ENCODE measurements at places on chromosomes 2 and 18.

- DNase-seq: peak; percentile 94
Measured at GRCh38 chr2:207163053-207163755, 2.5 kb downstream of the KLF7 start.

DNA sequence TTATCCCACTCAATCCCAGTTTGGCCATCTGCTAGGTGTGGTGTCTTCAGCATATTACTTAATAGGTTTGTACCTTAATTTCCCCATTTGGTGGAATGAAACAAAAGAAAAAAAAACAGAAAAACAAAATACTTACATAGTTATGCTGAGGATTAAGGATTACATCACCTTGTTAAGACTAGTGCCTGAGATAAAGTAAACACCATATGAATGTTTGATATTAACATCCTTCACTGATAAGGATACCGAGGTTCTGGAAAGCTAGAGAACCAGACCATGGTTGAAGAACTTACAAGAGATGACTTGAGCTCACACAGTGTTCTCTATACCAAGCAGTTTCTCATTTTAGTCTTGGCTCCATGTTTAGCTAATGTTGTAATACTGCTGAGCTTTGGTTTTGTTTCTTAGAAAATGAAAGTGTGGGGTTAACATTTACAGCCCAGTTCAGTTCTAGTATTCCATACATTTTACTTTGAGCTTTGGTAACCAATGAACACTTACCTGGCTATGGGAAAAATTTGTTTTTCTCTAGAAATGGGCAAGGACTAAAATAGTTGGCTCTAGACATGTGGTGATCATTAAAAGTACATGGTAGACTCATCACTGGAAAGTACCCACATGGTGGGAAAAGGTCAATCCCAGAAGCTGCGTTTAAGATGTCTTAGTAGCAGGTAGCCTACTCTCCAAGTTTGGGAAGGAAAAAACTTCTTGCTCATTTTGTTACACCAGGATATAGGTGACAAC, 5.8 kb upstream of the GPD2 start:
- no peak for DNase-seq

DNA sequence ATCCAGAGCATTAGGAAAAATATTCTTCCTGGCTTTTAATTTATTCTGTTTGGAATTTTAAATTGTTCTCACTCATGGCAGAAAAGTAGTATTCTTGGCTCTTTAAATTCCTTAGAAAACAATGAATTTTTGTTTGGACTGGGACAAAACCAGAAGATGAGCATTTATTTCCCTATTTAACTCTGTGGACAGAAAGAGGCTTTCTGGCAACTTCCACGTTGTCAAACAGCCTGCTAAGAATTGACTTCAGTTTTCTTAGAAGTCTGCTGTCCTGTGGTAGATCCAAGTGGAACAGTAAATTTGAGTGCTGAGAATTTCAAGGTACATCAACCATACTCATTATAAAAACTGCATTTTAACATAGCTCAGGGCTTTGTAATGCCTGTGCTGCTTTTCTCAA, 83.8 kb downstream of the MGAT5 start:
- no peak for DNase-seq

DNA sequence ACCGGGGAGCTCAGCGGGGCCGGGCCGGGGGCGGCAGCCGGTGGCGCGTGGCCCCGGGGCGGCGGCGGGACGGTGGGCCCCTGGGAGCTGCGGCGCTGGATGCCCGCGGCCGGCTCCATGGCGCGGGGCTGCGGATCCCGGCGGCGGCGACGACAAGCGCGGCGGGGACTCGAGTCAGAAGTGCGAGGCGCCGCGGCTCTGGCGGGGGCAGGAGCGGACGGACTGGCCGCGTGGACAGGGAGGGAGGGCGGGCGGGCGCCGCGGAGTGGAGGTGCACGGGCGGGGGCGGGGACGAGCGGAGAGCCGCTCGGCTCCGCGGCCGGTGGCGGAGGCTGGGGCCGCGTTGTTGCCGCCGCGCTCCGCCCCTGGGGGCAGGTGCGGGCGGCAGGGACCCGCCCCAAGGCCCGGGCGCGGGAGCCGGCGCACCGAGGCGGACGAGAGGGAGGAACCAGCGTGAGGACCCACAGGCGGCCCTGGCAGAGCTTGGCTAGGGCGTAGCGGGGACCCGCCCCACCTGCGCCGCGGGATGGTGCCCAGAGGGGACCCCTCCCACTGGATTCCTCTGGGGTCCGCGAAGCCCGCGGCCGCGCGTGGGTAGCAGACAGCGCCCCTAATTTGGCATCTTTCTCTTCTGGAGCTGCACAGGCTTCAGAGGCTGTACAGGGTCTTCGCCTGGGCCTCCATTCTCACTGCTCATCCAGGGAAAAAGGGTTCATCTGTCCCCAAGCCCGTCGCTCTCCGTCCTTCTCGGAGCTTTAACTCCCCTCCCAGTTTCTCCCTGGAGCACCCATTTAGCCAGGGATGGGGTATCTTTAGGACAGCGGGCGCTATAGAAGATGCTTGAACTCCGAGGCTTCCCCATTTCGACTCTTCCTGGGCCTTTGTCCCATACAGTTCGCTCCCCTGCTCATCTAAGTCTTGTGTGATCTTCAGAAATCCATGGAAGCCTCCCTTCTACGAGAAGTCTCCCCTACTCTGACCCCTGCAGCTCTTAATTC, at the start of gene TMEM163:
Gene TMEM163 (minus strand): TSS at position 184 of the 998 bp plus-strand sequence.
- no peak for DNase-seq

GRCh38 chr2:3637692-3638455, 20.1 kb upstream of the ALLC start:
- DNase-seq: no peak

DNA sequence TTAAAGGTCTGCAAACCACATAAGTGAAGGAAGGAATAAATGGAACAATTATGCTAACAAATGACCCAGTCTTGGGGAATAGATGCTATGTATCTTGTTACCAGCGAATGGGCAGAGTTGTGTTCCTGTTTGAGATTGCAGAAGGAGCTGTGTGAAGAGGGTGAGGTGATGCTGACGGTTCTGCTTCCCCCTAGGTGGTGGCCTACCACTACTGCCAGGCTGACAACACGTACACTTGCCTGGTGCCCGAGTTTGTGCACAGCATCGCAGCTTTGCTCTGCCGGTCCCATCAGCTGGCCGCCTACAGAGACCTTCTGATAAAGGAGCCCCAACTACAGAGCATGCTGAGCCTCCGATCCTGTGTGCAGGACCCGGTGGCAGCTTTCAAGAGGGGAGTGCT, 111.7 kb downstream of the WDSUB1 start:
- no peak for DNase-seq

DNA sequence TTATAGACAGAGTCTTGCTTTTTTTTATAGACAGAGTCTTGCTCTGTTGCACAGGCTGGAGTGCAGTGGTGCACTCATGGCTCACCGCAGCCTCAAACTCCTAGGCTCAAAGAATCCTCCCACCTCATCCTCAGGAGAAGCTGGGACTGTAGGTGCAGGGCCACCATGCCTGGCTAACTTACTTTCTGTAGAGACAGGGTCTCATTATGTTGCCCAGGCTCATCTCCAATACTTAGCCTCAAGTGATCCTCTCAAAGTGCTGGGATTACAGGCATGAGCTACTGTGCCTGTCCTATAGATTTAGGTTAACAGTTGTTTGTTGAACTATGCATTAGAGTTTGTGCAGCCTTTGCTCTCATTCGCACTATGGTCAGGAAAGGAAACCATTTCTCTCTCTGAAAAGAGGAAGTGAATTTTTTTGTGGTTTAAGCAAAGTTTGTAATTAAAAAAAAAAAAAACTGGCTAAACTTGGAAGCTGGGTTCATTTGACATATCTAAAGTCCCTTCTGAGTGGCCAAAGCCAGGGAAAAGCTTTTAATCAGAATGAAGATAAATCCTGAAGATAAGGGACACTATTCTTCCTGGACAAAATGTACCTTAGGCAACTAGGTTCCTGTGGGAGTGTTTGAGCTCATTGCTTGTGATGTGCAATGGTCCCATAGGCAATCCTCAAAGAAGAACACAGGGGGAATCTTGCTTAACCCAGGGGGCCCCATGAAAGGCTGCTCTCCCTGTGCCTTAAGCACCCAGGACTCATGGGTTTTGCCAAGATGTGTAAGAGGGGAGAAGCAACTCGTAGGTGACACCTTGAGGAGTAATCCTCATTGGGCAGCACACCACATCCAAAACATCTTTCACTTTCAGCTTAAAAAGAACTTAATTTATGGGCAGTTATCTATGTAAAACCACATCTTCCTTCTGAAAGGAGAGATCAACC, 201.7 kb downstream of the MREG start:
- no peak for DNase-seq

DNA sequence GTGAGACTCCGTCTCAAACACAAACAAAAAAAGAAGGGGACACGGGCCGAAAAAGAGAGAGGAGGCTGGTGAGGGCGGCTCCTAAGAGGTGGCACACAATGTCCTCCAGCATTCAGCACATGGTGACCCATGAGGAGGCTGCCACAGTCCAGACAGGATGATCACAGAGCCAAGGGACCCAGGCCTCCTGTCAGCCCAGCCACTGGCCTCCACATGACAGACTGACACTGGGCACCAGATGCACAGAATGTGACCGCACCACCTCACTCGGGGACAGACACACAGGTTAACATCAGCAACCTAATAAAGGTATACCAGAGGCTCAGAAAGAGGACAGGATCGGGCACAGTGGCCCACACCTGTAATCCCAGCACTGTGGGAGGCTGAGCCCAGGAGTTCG, 21.0 kb downstream of the PASK start:
- no peak for DNase-seq

DNA sequence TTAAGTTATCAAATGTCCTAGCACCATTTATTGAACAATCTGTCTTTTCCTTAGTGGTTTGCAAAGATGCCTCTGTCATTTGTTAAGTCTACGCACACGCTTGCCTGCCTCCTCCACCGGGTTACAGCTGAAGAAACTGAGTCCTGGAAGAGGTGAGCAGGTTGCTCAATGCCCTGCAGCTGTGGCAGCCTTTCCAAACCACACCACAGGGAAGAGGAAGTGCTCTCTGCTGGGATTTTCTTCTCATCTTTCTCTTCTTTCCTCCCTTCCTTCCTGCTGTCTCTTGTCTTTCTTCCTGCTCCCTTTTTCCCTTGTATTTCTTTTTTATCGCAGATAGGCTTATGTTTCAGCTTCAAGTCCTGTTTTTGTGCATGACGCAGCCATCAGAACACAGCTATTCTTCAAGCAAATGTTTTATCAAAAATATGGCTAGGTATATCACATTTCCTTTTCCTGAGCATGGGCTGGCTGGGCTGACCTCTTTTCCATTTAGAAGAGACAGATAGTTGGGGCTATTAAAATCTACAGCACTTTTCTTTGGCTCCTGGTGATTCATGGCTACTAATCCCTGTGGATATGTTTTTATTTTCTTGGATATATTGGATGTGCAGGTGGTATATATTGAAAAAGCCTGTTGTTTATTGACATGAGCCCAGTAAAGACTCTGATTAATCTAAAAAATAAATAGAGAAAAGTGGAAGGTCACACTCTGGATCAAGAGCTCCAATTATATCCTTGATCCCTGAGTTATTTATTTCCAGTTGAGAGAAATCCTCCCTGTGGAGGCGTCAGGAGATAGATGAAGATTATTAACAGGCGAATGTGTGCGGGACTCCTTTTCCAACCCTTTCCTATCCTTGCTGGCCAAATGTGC, 214.6 kb downstream of the TSN start:
- no peak for DNase-seq

DNA sequence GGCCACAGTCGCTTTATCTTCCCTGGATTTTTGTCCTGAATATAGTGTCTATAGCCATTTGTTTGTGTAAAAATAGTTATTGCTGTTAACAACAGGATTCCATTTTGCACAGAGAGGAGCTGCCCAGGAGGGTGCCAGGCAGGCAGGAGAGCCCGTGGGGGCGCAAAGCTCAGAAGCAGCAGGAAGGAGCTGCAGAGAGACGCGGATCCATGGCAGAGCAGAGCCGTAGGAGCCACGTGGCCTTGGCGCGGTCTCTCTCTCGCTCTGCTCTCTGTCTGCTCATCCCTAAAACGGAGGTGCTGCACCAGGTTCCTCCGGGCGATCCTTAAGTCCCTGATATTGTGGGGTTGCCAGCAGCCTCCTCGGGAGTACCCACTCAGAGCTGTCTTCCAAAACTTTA, 185.3 kb upstream of the MYT1L start:
- DNase-seq: no peak

- DNase-seq: no peak
Measured at GRCh38 chr2:133635131-133635530, 66.9 kb upstream of the NCKAP5 start.

DNA sequence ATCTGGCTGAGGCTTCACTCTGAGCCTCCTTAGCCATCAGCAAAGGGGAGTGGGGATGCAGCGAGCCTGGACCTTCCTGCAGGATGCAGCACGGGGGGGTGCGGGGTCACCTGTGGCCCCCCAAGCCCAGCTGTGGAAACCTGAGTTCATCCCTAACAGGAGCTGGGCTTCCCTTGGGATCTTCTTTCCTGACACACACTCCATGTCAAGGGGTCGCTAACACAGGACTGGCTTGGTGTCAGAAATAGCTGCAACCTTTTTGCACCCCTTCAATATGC, 174.7 kb downstream of the RTP5 start:
- DNase-seq: no peak

- DNase-seq: no peak
Measured at GRCh38 chr18:48954886-48955819, 4.4 kb upstream of the SMAD7 start.

DNA sequence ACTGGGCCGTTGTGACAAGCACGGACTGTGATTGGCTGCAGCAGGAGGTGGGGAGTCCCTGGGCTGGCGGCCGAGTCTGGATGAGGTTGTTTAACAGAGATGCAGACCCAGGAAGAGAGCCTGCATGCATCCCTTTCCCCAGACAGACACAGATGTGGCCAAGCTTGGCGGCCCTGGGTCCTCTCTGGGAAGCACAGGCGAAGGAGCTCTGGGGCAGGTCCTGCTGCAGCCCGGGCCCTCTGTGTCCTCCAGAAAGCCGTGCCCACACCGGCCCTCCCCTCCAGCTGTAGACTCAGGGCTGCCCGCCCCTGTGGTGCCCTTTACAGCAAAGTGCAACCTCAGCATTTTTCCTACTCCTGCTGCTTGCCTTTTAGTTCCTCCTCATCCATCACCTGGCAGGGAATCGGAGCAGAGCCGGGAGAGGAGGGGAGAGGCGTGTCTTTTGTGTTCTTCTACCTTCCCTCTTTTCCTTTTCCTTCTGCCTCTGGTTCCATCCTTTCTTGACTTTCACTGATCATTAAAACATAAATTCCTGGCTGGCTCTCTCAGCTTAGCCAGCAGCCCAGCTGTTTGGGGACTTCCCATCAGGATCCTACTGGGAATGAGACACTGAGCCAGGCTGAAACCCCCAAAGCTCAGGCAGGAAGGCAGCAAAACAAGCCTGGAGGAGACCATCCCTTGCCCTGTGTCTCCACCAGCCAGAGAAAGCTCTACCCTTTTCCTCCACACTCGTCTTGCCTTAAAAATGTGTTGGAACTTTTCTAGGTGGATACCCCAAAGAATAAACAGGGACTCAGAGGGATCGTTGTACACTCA, 75.0 kb downstream of the CTIF start:
- no peak for DNase-seq

GRCh38 chr2:88875736-88876135, 184.3 kb downstream of the RPIA start:
- no peak for DNase-seq

DNA sequence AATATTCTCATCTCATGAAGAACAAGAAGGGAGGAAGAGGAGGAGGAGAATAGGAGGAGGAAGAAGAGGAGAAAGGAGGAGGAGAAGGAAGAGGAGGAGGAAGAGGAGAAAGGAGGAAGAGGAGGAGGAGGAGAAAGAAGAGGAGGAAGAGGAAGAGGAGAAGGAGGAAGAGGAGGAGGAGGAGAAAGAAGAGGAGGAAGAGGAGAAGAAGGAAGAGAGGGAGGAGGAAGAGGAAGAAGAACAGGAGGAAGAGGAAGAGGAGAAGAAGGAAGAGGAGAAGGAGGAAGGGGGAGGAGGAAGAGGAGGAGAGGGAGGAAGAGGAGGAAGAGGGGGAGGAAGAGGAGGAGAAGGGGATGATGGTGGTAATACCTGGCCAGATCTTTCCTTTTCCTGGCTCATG, 70.0 kb upstream of the PTPRM start:
- no peak for DNase-seq

Measured in bone marrow (tissue), 2 donors.